Progenitor cell of endocrine pancreas (in vitro differentiated cells): ENCODE measurements at places on chromosomes 13 and 19. TPM values are rescaled to one million over a fixed set of nuclear protein-coding genes. Genes with fewer than 3 reads are reported as not detected.

DNA sequence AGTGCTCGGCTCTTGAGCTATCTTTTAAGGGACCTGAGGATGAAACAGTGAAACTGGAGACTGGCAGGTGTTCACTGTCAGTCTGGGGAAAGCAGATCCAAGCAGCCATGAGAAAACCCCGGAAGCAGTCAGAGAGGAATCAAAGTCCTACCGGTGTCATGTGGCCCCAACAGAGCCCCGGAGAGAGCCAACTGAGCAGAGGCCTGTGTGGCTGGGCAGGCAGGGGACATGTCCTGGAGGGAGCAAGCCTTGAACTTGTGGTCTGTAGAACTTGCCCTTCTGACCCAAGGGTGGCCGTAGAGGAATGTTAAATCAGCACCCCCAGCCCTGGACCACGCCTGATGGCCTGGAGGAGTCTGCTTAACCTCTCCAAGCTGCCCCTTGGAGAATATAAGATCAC is 113.7 kb upstream of the ZNF507 start:
- DNase-seq: no peak

GRCh38 chr19:10293637-10294367 is 4.0 kb downstream of the ICAM5 start:
- DNase-seq: no peak

- no peak for DNase-seq
Measured at GRCh38 chr13:48097793-48098192, 2.9 kb upstream of the MED4 start.

- DNase-seq: no peak
Measured at GRCh38 chr19:43711751-43712355, 4.0 kb upstream of the IRGC start.

DNA sequence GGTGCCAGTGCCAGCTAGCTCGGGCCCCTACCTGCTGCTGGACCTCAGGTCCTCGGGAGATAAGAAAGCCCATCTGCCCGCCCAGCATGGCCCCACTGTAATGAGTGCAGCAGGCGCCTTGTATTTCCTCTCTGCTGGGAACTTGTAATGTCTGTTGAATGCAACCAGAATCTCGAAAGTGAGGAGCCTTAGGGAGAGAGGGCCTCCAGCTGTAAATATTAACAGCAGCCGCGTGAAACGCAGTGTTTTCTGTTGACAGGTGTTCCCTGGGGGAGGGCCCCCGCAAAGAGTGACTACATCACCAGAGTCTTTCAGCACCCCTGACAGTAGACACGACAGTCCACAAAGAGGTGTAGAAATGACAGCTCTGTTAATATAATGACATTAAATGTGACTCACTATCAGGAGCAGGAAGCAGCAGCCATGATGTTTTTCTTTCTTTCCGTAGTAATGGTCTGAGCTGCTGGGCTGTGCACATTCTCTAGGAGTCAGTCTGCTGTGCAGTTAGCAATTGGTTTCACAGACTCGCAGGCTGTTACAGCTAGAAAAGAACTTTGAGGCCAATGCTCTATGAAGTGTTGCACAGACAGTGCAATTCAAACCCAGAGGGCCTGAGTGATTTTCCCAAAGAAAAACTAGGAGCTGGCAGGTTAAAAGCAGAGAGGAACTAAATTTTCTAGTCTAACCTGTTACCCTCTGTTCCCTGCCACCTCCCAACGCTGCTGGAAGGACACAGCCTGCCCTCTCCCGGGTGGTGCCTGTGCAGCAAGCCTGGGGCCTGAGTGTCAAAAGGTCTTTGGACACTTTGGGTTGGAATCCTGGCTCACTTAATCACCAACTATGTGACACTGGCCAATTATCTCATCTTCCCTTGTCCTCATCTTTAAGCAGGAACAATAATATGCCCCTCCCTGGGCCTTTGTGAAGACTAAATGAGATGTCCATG is 58.6 kb upstream of the WASF3 start:
- no peak for DNase-seq

Gene NALCN
- 0.12 TPM in 1 of 2 replicates, not detected in the other for total RNA-seq

DNA sequence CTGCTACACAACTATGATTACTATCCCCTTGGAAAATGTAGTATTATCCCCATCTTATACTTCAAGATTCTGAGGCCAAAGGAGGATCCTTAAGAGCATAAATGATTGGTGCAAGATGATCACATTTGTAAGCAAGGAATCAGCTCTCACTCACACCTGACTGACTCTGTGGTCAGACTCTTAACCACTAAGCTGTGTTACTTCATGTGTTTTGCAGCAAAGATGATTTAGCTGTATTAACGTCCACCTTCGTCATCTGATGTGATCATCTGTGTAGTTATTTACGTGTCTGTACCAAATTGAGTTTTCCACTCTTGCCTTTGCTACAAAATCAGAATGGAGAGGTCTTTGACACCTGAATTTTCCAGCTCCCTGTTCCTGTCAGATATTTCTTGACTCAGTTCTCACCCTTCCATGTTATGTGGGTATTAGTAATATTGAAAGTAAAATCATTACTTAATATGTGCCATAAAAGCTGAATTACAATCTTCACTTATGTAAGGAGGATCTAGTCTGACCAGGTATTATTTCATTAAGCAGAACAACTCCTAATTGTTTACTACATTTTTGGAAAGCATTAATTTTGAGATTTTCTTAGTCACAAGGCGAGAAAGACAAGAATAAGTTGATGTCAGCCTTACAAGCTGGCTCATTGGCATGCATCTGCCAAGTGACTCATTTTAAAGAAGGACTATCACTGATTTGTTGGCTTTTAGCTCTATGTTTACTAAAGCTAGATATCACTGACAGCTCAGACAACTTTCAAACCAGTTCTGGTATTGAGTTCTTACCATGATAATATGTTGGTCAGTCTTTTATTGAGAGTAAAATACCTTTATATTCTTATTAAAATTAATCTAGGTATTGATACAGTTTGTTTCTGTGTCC is 1279.8 kb upstream of the PCDH9 start:
- DNase-seq: no peak

Gene FARP1
- total RNA-seq: 266 and 278 TPM in 2 replicates

- no peak for DNase-seq
Measured at GRCh38 chr13:92833071-92833470, 393.5 kb upstream of the GPC6 start.

- DNase-seq: no peak
Measured at GRCh38 chr19:54114340-54115108, 933 bp downstream of the TFPT start.

- DNase-seq: no peak
Measured at GRCh38 chr13:29520671-29521070, 74.8 kb downstream of the SLC7A1 start.

DNA sequence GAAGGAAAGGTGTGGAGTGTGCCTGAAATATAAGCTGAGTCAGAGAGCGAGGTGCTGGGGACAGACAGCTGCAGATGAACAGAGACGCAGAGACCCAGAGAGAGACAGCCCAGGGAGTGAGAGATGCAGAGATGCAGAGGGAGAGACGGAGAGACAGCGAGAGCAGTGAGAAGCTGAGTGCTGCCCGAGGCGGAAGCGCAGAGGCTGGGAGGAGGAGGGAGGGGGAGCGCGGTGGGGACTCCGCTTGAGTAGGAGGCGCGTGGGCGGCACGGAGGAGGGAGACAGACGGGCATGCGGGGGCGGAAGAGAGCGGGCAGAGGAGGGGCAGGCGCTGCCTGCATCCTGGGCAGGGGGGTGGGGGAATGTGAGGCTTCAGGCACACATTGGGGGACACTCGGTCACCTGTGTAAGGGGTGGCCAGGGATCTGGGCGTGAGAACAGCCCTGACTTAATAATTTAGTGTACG is 25.7 kb downstream of the SLC8A2 start:
- no peak for DNase-seq

DNA sequence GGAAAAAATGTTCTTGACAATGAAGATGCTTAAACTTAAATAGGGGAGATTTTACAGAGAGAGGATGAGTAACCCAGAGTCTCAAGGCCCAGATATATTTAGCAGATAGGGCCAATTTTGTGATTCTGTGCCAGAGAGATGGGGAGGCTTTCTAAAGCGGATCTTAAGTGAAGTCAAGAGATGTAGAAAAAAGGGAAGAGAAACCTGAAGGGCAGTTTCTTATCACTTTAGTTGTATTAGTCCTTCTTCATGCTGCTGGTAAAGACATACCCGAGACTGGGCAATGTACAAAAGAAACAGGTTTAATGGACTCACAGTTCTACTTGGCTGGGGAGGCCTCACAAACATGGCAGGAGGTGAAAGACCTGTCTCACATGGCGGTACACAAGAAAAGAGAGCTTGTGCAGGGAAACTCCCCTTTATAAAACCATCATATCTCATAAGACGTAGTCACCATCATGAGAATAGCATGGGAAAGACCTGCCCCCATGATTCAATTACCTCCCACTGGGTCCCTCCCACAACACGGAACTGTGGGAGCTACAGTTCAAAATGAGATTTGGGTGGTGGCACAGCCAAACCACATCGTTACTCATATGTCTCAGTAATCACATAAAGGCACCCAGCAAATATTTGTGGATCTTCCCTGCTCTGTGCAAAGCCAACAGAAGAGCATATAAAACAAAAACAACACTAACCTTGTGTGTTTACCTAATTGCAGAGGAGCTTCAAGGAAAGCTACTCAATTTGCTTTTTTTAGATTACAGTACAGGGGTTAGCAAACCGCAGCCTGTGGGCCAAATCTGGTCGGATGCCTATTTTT is 102.6 kb upstream of the MYCBP2 start:
- DNase-seq: no peak

- DNase-seq: no peak
Measured at GRCh38 chr13:59472134-59472533, 691.6 kb downstream of the DIAPH3 start.

Gene MIA
- total RNA-seq: 4.6 and 8.5 TPM in 2 replicates

- DNase-seq: no peak
Measured at GRCh38 chr13:33119022-33119781, 103.0 kb downstream of the KL start.

DNA sequence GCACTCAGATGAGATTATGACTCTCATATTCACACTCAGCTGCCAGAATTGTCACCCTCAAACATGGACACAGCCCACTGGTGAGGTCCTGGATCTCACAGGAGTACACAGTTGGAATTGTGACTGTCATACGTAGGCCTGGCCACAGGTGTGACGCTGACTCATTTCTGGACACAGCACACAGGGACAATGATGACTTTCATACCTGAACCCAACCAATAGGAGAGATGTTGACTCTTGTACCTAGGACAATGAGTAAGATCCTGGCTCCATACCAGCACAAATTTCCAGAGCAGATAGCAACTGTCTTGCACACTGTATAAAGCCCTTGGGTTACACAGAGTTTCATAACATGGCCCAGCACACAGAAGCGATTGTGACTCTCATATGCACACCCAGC is 46.4 kb downstream of the ZNF85 start:
- DNase-seq: no peak

Gene CEACAM3
- not detected in 2 replicates for total RNA-seq

Gene ZNF486
- total RNA-seq: 29.6 and 31.8 TPM in 2 replicates

DNA sequence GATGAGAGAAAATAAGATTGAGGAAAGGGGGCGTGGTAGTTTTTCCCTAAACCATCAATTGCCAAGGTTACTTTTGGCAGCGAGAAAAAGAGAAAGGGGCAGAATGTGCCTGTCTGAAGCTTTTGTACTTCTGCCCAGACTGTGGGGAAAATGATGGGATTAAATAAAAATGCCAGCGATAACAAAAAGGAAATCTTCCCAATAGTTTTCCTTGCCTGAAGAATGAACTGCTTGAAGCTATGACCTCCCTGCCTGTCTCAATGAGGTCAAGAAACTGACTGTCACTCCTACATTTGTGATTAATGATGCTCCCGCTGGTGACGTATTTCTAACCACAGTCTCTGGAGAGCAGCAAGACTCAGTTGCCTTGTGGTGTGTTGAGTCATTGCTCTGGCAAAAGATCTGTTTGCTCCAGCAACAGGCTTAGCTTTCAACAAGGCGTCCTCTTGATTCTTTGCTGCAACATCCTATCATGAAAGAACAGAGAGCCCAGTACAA is 1051.5 kb downstream of the DIAPH3 start:
- DNase-seq: no peak

GRCh38 chr19:17314007-17314593 is 4.7 kb downstream of the DDA1 start:
- DNase-seq: no peak

GRCh38 chr13:32408296-32409000 is 19.5 kb downstream of the N4BP2L1 start:
- no peak for DNase-seq

- no peak for DNase-seq
Measured at GRCh38 chr13:27839809-27840467, 47.7 kb downstream of the GSX1 start.

- DNase-seq: no peak
Measured at GRCh38 chr13:91232716-91233115, 114.8 kb upstream of the MIR17HG start.

Gene PRSS57
- not detected in 2 replicates for total RNA-seq

GRCh38 chr13:85663856-85664255 is 135.4 kb downstream of the SLITRK6 start:
- no peak for DNase-seq

GRCh38 chr13:38213314-38213713 is 136.3 kb upstream of the UFM1 start:
- DNase-seq: no peak

- DNase-seq: peak; percentile 10
Measured at GRCh38 chr19:36420961-36421748, 2.7 kb upstream of the ZFP82 start.

DNA sequence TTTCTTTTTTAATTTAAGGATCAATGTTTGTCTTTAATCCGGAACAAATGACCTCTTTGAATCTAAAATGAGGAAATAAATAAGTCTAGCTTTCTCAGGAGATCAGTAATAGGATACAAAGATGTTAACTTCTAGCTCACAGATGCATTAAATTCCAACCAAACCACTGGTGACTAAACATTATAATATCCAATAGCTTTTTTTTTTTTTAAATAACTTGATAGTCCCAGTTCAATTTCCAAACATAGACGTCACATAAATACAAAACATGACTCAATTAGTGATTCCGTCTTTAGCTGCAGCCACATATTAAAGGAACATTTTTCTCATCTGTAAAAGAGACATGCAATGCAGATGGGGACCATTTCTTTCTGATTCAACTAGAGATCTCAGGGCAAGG is 390.5 kb upstream of the PCDH9 start:
- DNase-seq: no peak
